B cell (primary cell): ENCODE measurements at places on chromosomes 3 and 15. TPM values are rescaled to one million over a fixed set of nuclear protein-coding genes. Genes with fewer than 3 reads are reported as not detected.
A peak's percentile ranks its signal among the peaks of the same experiment; 100 is the strongest.

DNA sequence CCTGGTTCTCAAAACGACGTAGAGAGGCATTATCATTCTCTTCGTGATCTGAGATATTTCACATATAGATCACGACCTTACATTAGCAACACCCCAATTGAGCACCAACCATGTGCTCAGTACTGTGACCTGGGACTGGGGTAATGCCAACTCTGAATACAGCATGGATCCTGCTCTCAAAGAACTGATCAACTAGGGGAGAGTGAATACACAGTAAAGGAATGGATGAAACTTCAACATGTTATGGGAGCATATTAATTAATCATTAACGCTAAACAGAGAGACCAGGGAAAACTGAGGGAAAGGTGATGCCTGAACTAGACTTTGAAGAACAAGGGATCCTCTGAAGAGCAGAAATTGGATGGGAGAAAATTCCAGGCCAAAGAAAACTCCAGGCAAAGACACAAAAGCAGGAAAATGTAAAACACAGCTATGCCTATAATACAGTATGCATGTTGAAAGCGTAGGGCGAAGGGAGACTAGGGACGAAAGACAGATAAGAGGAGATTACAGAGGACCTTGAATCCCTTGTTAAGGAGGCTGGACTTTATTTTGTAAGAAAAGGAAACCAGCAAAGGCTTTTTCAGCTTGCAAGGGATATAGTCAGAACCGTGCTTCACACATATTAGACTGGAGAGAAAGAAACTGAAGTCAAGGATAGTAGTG, 105.7 kb downstream of the ANO10 start:
- no peaks in the 10 kb centered on the region for H3K27me3 ChIP-seq

The MOBP gene
- polyA plus RNA-seq: 0.03 and 0.04 TPM in 2 replicates

The SLC51A gene
- polyA plus RNA-seq: not detected in 2 replicates

- no peak for DNase-seq
- no peak overlapping the region for H3K27ac ChIP-seq
Observed at GRCh38 chr3:120798346-120798745, 55.8 kb downstream of the GTF2E1 start.

DNA sequence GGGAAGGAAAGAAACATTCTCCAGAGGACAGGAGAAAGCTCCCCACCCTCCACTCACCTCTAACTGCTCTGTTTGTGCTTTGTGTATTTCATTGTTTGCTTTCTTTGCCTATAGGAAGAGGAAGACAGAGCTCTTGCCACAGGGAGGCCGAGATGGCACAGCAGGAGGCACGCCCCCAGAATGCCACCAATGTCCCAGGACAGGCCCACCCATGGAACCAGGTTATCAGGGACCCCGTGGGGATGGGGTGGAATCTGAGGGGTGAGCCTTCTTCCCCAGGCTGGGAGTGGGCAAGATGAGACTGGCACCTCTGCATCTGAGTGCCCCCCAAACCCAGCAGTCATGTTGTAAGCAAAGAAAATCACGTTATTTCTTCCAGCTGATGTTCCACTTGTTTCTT, 155.8 kb downstream of the TBC1D2B start:
- no peaks in the 10 kb centered on the region for H3K36me3 ChIP-seq
- H3K27ac ChIP-seq: no peak overlapping the region
- no peaks in the 10 kb centered on the region for H3K4me1 ChIP-seq
- H3K27me3 ChIP-seq: no peaks in the 10 kb centered on the region
- DNase-seq: no peak
- H3K4me3 ChIP-seq: no peak overlapping the region

- no peak overlapping the region for H3K27ac ChIP-seq
- no peak for DNase-seq
- H3K4me1 ChIP-seq: no peaks in the 10 kb centered on the region
Observed at GRCh38 chr3:159080821-159081220, 279.0 kb downstream of the MFSD1 start.

The RASGRP1 gene
- polyA plus RNA-seq: 17.7 and 26.2 TPM in 2 replicates

The RAB27A gene
- 7.2 and 14.4 TPM in 2 replicates for polyA plus RNA-seq

- H3K27me3 ChIP-seq: no peaks in the 10 kb centered on the region
- H3K4me1 ChIP-seq: no peaks in the 10 kb centered on the region
- H3K27ac ChIP-seq: no peak overlapping the region
- H3K36me3 ChIP-seq: no peaks in the 10 kb centered on the region
- H3K4me3 ChIP-seq: no peak overlapping the region
Observed at GRCh38 chr3:139751789-139752188, 74.0 kb upstream of the NMNAT3 start.

DNA sequence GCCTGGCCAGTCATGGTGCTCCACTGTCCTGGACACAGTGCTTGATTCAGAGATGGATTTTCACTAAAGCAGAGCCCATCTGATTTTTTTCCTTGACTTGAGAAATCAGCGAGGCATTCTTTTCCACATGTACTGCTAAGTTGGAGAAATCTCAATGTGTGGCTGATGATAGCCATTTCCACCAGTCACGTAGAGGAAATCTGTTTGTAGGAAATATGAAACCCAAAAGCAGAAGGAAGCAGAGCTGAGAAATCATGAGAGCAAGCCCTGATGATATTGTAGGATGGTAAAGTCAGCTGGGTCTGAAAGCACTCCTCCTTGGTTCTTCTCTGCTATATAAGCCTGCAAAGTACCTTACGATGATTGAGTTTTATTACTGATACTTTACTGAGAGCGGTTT, 1233.4 kb downstream of the ROBO2 start:
- H3K36me3 ChIP-seq: no peaks in the 10 kb centered on the region
- no peaks in the 10 kb centered on the region for H3K4me1 ChIP-seq
- H3K27me3 ChIP-seq: no peaks in the 10 kb centered on the region

The PCBP4 gene
- 17.7 and 25.6 TPM in 2 replicates for polyA plus RNA-seq

- no peaks in the 10 kb centered on the region for H3K27me3 ChIP-seq
- H3K4me3 ChIP-seq: peak overlapping the region; percentile 59
Observed at GRCh38 chr3:141412087-141412935, 44.0 kb downstream of the ZBTB38 start.

GRCh38 chr3:104069114-104069513, 1297.6 kb upstream of the ALCAM start:
- H3K27ac ChIP-seq: no peak overlapping the region
- H3K4me1 ChIP-seq: no peaks in the 10 kb centered on the region
- no peak for DNase-seq
- H3K36me3 ChIP-seq: no peaks in the 10 kb centered on the region

- no peaks in the 10 kb centered on the region for H3K36me3 ChIP-seq
- H3K27me3 ChIP-seq: no peaks in the 10 kb centered on the region
- H3K4me3 ChIP-seq: no peak overlapping the region
Observed at GRCh38 chr3:187770224-187770623, 25.0 kb upstream of the BCL6 start.

The TP63 gene
- polyA plus RNA-seq: 1.6 and 2.0 TPM in 2 replicates

DNA sequence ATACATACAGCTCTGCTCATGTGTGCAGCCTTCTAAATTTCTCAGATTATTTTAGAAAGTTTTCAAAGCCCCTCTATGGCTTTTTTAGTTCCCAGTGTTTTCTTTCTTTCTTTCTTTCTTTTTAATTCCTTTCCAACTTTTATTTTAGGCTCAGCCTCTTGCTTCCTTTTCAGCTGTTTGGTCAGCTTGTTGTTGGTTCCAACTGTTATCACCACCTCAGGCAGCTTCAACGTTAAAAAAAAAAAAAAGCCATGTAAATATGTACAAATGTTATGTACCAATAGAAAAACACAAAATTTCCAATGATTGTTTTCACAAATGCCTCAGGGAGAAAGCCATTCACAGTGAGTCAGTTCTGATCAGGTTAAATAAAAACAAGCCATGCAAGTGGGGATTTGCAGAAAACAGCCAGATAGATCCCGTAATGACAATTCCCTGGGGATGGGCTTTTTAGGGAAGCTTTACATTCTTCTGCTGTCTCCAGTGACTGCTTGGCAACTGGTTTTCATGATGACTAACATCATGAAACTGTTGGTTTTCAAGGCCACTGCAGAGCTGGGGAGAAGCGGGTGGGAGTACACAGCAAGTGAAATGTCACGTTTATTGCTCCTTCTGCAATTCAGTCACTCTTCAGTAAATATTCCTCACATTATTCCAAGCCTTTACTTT, 908.4 kb downstream of the EPHA3 start:
- no peaks in the 10 kb centered on the region for H3K4me1 ChIP-seq
- no peak overlapping the region for H3K4me3 ChIP-seq
- no peak overlapping the region for H3K27ac ChIP-seq
- H3K27me3 ChIP-seq: no peaks in the 10 kb centered on the region
- no peak for DNase-seq
- H3K36me3 ChIP-seq: no peaks in the 10 kb centered on the region

The GOLGA8T gene
- polyA plus RNA-seq: not detected in 2 replicates

GRCh38 chr3:157408499-157409149, 28.0 kb upstream of the PTX3 start:
- no peaks in the 10 kb centered on the region for H3K36me3 ChIP-seq
- no peaks in the 10 kb centered on the region for H3K4me1 ChIP-seq
- H3K27ac ChIP-seq: no peak overlapping the region
- no peak overlapping the region for H3K4me3 ChIP-seq
- no peak for DNase-seq

GRCh38 chr3:189902230-189903186, 218.2 kb downstream of the P3H2 start:
- no peak overlapping the region for H3K27ac ChIP-seq
- no peaks in the 10 kb centered on the region for H3K36me3 ChIP-seq
- H3K4me1 ChIP-seq: no peaks in the 10 kb centered on the region
- no peak overlapping the region for H3K4me3 ChIP-seq

- no peak overlapping the region for H3K27ac ChIP-seq
- no peaks in the 10 kb centered on the region for H3K4me1 ChIP-seq
- H3K4me3 ChIP-seq: no peak overlapping the region
- H3K27me3 ChIP-seq: no peaks in the 10 kb centered on the region
Observed at GRCh38 chr15:87965304-87965703, 291.2 kb downstream of the NTRK3 start.

- no peak overlapping the region for H3K4me3 ChIP-seq
- H3K27ac ChIP-seq: no peak overlapping the region
- no peak for DNase-seq
- no peaks in the 10 kb centered on the region for H3K36me3 ChIP-seq
Observed at GRCh38 chr15:22942306-22942855, 37.8 kb downstream of the CYFIP1 start.

The ZNF710 gene
- polyA plus RNA-seq: 8.7 and 9.6 TPM in 2 replicates

DNA sequence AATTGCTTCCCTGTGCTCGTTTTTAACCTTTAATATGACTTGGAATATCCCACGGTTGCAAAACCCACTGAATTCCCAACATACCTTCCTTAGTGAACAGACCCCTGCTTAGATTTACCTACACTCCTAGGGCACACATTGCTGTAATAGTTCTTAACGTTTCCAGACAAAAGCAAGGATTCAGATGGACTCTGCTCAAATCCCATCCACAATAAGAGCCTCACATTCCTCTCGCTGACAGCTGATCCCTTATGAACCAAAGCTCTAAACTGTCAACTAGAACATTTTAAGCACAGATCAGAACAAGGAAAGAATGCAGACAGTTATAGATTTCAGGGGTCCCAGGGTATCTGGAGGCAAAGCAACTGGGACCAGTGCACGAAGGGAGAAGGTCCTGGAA, 248.3 kb upstream of the ICE2 start:
- H3K27me3 ChIP-seq: peaks cover 3% of the 10 kb centered on the region
- no peak overlapping the region for H3K27ac ChIP-seq
- H3K4me3 ChIP-seq: no peak overlapping the region
- H3K4me1 ChIP-seq: no peaks in the 10 kb centered on the region

GRCh38 chr3:43766672-43767465, 76.1 kb downstream of the ABHD5 start:
- DNase-seq: no peak
- no peak overlapping the region for H3K4me3 ChIP-seq
- no peaks in the 10 kb centered on the region for H3K36me3 ChIP-seq
- H3K27me3 ChIP-seq: no peaks in the 10 kb centered on the region

- no peaks in the 10 kb centered on the region for H3K36me3 ChIP-seq
- H3K4me3 ChIP-seq: no peak overlapping the region
- H3K4me1 ChIP-seq: no peaks in the 10 kb centered on the region
- peaks cover 2% of the 10 kb centered on the region for H3K27me3 ChIP-seq
- H3K27ac ChIP-seq: no peak overlapping the region
Observed at GRCh38 chr3:99774467-99774866, 43.2 kb upstream of the CMSS1 start.

GRCh38 chr3:192207651-192208050, 519.7 kb downstream of the FGF12 start:
- no peak overlapping the region for H3K4me3 ChIP-seq
- no peaks in the 10 kb centered on the region for H3K4me1 ChIP-seq
- no peaks in the 10 kb centered on the region for H3K27me3 ChIP-seq
- H3K27ac ChIP-seq: no peak overlapping the region
- H3K36me3 ChIP-seq: no peaks in the 10 kb centered on the region

DNA sequence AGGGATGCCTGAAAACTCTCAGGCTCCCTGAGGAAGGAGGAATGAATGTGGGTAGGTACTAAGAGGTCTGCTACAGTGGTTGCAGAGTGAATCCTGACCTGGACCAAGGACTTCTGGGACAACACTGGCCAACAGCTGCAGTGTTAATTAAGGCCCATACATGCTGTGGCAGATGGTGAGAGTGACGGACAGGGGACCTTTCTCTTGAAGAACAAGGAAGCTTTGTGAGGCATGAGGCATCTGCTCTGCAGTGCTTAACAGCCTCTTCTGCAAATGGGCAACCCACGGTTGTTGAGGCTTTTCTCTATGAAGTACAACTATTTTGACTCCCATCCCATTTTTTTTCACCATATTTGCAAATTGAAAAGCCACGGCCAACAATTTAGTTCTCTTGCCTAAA, 26.6 kb upstream of the ACAN start:
- peaks cover 8% of the 10 kb centered on the region for H3K27me3 ChIP-seq
- no peak overlapping the region for H3K27ac ChIP-seq
- no peaks in the 10 kb centered on the region for H3K4me1 ChIP-seq
- no peak for DNase-seq

GRCh38 chr15:26132811-26133210, 269.7 kb upstream of the ATP10A start:
- no peaks in the 10 kb centered on the region for H3K27me3 ChIP-seq
- H3K4me1 ChIP-seq: no peaks in the 10 kb centered on the region
- H3K36me3 ChIP-seq: no peaks in the 10 kb centered on the region
- no peak overlapping the region for H3K4me3 ChIP-seq
- H3K27ac ChIP-seq: no peak overlapping the region

DNA sequence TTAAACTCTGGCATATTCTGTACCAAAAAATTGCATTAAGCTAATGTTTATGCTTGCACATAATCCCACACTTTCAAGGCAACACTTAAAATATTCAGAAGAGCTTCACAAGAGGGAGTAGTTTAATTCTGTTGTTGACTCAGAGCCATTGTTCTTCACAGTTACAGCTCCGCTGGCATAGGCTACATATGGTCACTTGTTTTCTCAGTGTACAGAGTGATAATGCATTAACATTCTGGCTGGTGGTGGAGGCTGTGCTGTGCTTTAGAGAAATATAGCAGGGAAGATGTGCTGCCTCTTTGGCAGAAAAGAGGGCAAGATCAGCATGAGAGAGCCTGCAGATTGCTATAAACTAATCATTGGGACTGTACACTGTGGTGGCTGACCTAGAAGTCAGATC, 13.3 kb downstream of the NLGN1 start:
- no peaks in the 10 kb centered on the region for H3K27me3 ChIP-seq
- no peak overlapping the region for H3K4me3 ChIP-seq
- no peaks in the 10 kb centered on the region for H3K4me1 ChIP-seq
- H3K27ac ChIP-seq: no peak overlapping the region
- no peak for DNase-seq
